ENCODE measurements at places on chromosomes 7 and 10.

- no peak for DNase-seq
Observed at GRCh38 chr10:6269432-6269831, 66.7 kb downstream of the PFKFB3 start.

DNA sequence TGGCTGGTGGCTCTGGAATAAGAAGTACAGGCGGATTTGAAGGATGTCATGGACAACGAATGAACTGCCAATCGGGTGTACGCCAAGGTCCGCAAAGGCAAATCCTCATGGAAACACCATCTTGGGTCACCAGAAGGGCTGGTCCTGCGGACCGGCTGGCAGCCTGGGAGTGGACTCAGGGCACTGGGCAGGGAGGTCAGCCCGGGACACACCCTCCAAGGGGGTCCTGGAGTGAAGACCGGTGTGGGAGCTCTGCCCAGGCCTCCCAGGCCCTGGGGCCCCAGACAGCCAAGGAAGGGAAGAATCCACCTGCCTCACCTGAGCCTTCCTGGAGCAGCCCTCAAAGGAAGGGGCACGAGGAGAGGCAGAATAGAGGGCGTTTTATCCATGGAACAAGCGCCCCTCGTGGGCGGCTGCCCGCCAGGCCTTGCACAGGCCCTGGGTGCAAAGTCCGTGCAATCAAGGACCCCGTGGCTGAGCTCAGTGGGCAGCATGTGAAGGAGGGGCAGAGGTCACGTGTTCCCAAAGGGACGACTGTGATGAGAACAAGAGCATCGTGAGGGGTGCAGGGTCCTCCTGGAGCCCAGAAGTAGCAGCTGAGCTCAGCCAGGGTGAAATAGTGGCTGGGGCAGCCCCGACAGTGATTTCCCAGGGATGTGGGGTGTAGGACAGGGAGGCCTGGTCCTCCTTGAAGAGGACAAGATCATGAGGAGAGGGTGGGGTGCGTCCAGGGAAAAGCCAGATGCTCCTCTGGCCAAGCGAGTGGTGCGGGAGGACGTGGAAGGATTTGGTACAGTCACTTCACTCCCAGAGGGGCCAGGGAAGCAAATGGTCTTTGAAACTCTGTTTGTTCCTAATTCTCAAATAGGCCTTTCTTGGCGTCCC, 105.2 kb downstream of the TCERG1L start:
- DNase-seq: no peak

- no peak for DNase-seq
Observed at GRCh38 chr7:105902325-105902911, 26.0 kb upstream of the ATXN7L1 start.

DNA sequence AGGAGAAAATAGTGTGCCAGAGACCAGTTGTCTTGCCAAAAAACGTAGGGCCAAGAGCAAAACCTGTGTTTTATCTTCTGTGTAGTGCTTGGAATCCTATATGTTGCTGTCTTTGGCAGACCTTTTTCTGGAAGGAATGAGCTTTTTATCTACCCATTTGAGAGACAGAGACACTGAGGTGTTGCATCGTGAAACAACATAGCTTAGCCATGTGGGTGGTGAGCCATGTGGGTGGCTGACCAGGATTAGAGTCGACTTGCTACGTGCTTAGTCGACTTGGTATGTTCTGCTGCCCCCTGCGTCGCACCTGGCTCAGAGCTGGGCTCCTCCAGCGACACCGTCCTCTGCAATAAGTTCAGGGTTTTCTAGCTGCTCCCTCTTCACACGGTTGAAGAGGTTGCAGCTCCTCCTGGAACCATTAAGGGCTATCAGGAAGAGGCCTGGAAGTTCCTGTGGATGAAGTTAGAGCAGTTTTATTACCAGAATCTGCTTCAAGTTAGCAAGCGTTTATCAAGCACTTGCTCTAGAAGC, 175.8 kb downstream of the SH2D4B start:
- DNase-seq: no peak

- no peak for DNase-seq
Observed at GRCh38 chr7:26379711-26380110, 88.0 kb downstream of the SNX10 start.

Measured in stimulated activated CD8-positive, alpha-beta memory T cell treated with anti-CD3 and anti-CD28 coated beads, Interleukin-2, amount 100 ng/mL, for 1 hour (primary cell).